ENCODE measurements at places on chromosomes 7 and 10.
A peak's percentile ranks its signal among the peaks of the same experiment; 100 is the strongest.

DNA sequence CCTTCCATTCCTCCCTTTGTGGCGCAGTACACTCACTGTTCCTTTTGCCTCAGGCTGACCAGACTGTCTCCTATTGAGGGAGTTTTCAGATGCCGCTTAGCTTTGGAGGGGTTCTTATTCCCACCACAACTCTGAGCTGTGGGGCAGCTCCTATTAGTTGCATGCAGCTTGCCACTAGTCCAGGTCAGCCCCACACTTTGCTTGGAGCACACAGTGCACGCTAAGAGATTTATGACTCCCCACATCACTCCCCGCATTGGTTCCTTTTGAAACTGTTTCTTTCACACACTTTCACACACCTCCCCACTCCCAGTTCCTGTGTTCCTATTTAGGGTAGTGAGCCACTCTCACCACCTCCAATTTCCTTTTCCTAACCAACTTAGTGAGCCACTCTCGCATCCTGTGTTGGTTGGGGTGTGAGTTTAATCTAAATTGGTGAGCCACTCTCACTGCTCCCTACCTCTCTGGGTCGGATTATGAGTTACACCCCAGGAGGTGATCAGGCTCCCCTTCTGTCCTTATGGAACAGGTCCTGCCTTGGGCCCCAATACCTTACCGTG lies 10.4 kb upstream of the ZNF485 start:
- peak; percentile 59 for DNase-seq

DNA sequence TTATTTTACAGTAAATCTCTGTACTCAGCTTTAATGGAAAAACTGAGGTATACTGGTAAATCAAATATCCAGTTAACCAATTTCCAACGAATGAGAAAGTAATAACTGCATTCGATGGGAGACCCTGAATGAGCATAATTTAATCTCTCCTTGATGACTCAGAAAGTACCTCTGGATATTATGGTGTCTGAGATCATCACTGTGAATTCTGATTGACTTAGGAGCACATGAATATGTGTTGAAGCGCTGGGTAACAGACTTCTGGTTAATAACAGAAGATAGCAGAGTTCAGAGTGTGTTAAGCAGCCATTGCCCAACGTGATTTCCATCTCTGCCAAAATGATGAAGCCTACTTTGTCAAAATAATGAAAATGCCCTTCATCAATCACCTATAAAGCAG lies 116.6 kb downstream of the NRP1 start:
- no peak for DNase-seq

- no peak for DNase-seq
Observed at GRCh38 chr7:139697056-139697455, 80.7 kb downstream of the HIPK2 start.

- DNase-seq = no peak
Observed at GRCh38 chr10:43200538-43201390, 62.5 kb downstream of the CSGALNACT2 start.

- DNase-seq = no peak
Observed at GRCh38 chr10:43557214-43557613, 17.2 kb downstream of the ZNF239 start.

Measured in activated CD8-positive, alpha-beta memory T cell treated with anti-CD3 and anti-CD28 coated beads, Interleukin-2, amount 50 U/mL, for 48 hours (primary cell).